HFF-Myc (cell line): ENCODE measurements at places on chromosomes 7 and 10.

DNA sequence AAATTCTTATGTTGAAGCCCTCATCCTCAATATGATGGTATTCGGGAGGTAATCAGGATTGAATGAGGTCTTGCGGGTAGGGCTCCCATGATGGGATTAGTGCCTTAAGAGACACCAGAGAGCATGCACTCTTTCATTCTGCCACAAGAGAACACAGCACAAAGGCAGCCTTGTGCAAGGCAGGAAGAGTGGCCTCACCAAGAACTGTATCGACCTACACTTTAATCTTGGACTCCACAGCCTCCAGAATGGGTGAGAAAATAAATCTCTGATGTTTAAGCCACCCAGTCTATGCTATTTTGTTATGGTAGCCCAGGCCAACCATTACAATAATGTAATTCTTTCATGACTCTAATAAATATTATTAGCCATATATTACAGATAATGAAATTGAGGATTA is 8.4 kb downstream of the SEM1 start:
- DNase-seq: no peak

- DNase-seq: no peak
Measured at GRCh38 chr7:81068-81925, 111.1 kb upstream of the FAM20C start.

- DNase-seq: no peak
Measured at GRCh38 chr10:71372882-71373495, 23.7 kb upstream of the CDH23 start.

GRCh38 chr7:104902183-104902582 is 111.8 kb upstream of the KMT2E start:
- DNase-seq: no peak
